ENCODE measurements at places on chromosomes 4 and X.
A peak's percentile ranks its signal among the peaks of the same experiment; 100 is the strongest.

- DNase-seq = no peak
These were observed 59.6 kb downstream of the DCX start for GRCh38 chrX:111352424-111352823.

- DNase-seq = no peak
These were observed 97.7 kb upstream of the PTPN13 start for GRCh38 chr4:86496094-86497080.

DNA sequence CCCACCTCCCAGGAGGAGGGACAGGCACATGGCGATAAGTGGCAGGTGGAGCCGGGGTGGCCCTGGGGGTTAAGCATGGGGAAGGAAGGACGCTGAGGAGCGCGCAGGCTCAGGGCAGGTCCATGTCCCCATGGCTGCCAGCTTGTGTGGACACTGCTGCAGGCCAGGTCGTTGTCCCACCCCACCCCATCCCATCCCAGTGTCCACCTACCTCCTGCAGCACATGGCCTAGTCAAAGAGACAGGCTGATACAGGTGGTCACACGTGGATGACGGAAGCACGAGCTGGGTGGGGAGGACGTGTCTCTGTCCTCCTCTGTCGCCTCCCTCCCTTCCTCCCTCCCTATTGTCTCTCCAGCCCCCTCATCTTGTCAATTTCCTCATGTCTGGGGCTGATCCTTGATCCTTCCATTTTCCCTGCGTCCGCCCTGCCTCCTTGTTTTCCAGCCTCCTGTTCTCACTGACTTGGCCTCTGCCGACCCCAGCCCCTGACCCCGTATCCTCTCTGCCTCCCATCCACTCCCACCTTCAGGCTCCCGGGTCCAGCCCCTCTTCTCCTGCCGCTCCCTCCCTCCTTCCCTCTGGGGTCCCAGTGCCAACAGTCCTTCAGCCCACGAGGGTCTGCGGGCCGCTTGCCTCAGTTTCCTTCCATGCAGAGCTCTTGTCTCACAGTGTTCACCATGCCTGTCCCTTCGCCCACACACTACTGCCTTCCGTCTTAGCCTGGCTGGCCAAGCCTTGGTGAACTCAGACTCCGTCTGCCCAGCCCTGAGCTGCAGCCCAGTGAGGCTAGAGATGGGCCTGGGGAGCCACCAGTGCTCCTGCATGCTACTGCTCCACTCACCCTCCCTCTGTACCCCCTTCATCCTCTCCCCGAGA, 15.5 kb upstream of the ADD1 start:
- DNase-seq = no peak

DNA sequence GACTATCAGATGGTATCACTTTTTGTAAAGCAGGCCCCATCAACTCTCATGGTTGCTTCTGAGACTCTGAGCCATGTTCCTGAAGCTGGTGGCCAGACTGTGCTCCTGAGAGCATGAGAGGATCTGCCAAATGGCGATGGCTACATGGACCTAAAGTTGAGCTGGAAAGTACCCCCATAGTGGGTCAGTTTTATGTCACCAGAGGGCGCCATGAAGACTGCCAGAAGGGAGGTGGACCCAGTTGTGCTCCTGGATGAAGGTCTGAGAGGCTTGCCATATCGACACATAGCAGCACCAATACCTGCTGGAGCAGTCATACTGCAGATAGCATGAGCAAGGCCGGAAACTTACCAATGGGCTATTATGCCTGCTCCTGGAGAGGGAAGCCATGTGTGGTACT, 105.7 kb downstream of the SLITRK2 start:
- DNase-seq = no peak

GRCh38 chrX:110415440-110416170, 57.0 kb downstream of the RTL9 start:
- no peak for DNase-seq

DNA sequence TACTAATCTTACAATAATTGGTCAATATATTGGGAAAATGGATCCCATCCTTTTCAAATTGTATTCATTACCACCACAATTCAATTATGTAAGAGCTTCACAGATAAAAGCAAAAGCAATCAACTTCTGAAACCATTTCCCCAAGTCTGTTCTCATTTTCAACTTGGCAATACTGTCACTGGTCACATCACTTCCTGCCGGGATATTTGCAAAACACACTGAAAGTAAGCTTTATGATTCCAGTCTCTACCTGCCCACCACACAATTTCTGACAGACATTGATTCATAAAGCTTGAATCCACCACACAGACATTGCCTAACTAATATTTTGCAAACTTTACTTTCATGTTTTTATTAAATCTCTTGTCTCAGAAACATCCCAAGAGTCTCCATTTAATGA, 53.6 kb downstream of the LIN54 start:
- DNase-seq = no peak

- no peak for DNase-seq
These were observed 10.4 kb downstream of the LRPAP1 start for GRCh38 chr4:3521621-3522325.

GRCh38 chr4:17170131-17170530, 271.7 kb upstream of the LDB2 start:
- DNase-seq = no peak

DNA sequence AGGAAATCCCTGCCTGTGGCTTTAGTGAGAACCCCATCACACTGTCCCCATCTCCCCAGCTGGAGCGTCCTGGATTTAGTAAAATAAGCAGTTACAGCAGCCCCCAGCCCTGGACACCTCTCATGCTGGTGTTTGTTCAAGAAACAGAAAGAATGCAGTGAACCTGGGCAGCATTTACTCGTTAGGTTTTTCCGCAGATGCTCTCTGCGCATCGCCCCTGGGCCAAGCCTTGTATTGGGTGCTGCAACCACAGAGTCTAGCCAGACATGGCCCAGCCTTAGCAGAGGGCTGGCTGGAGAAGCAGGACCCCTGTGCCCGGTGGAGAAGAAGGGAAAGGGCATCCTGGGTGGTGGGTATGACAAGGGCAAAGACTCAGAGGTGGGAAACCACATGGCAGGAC, 136.3 kb upstream of the PSAPL1 start:
- DNase-seq = no peak

DNA sequence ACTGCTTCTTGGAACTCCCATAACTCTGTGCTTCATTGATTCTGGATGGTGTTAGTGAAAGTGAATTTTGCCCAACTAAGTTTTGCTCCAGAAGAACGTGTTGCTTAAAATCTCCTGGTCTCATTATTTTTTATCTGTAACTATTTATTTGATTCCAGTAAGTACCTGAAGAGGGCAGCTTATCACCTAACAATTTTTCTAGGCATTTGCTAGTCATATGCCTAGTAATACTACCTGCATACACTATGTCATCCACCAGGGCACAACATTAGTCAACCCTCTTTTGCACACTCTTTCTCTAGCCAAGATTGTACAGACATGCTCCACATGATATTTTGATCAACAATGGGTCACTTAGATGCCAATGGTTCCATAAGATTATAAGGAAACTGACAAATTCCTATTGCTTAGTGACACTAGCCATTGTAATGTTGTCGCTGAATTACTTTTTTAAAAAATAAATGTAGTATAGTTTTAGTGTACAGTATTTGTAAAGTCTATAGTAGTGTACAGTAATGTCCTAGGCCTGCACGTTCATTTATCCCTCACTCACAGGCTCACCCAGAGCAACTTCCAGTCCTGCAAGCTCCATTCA, 499.9 kb upstream of the AADAT start:
- DNase-seq = no peak

DNA sequence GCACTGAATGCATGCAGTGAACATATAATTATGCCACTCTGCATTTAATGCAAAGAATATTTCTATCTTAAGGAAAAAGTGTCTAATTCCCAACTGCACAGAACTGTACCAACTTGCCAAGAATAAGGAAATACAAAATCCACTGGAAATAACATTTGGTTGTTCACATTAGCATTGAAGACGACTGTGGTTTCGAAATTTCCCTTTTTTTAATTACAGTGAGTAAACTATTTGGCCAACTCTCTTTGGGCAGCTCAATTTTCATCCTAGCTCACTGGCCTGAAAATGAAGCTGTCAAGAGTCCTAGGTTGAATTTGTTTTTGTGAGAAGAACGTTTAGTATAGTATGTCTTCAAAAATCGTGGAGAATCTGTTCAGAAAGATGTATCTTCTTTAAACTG, 81.6 kb upstream of the MID1 start:
- no peak for DNase-seq

GRCh38 chr4:94399721-94400120, 52.0 kb upstream of the PDLIM5 start:
- DNase-seq = no peak

DNA sequence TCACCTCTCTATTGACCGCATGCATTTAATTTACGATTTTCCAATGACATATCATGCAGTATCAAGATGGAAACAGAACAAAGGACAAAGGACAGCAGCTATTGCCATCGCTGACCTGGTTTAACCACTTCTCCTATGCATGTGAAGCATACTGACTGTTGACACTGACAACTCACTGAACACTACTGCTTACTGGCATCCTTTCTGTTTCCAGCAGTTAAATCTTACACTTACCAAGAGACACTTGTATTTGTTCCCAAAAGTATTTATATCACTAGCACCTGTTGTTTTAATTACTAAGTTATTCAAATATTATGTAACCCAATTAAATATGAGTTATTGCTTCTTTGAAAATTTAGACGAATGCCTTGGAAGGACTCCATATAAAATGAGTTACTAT, 176.7 kb downstream of the PDGFC start:
- DNase-seq = no peak

GRCh38 chrX:24375600-24376131, 15.2 kb downstream of the SUPT20HL1 start:
- DNase-seq = no peak

GRCh38 chrX:19628011-19628575, 112.8 kb upstream of the MAP3K15 start:
- no peak for DNase-seq

DNA sequence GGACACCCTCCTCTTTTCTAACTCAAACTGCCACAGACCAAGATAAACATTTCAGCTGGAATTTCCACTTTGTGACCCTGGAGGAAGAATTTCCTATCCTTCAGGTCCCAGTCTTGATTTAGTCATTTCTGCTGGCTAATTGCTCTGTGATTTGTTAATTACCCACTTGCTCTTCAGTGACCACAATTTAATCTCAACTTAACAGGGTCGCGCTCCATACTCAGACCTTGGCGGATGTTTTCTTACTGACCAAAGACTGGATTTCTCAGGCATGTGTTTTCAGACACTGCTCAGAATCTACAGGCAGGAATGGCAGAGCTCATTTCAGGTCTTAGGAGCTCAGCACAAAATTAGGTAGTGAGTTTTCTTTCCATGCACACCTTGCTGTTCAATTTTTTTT, 188.9 kb downstream of the ASMT start:
- no peak for DNase-seq

DNA sequence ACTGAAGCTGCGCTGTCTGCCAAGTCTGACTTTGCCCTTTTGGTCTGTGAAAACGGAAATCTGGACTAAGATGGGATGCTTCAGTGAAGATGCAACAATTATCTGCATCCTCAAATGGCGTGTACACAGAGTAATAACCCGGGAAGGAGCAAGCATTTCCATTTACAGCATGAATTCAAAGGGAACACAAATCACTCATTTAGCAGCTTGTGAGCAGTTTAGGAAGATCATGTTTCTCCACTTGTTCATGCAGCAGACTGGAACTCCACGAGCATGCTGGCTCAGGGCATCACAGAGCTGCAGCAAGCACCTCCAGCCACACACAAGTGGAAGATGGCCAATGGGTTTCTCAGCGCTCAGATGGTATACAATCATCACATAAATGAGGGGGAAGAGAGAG, 175.5 kb downstream of the NLGN4X start:
- no peak for DNase-seq

DNA sequence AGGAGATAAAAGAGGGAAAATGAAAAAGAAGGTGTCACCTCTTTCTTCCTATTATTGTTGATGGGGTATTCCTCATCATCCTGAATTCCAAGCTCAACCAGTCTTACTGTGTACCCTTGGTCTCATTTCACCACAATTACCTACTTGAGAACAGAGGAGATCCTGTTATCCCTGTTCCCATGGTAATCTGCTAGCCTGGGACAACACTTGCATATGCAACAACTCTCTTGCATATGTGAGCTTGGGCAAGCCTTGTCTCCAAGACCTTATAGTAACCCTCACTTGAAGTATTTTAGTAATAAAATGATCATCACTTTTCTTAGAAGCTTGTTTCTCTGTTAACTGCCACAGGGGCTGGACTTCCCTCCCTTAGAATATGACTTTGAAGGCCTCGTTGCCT, 253.7 kb downstream of the NAP1L3 start:
- DNase-seq = no peak

- DNase-seq = no peak
These were observed 241.4 kb downstream of the GRIA3 start for GRCh38 chrX:123425471-123425870.

GRCh38 chrX:70826715-70827114, 81.8 kb downstream of the TEX11 start:
- DNase-seq = no peak

DNA sequence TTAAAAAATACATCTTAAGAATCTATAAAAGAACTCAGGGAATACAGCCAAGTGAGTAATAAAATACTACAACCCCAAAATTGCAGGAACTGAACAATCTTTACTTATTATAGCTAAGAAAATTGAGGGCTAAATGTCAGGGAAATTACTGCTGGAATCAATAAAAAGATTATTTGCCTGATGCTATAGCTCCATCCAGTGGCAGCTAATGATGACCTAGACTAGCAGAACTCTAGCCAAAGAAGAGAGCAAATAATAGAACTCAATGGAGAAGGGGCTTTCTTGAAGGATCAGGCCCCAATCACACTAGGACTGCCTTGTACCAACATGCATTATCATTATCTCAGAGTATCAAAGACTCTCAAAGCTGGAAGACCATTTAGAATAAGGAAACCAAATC, 85.0 kb upstream of the FAM241A start:
- DNase-seq = no peak

DNA sequence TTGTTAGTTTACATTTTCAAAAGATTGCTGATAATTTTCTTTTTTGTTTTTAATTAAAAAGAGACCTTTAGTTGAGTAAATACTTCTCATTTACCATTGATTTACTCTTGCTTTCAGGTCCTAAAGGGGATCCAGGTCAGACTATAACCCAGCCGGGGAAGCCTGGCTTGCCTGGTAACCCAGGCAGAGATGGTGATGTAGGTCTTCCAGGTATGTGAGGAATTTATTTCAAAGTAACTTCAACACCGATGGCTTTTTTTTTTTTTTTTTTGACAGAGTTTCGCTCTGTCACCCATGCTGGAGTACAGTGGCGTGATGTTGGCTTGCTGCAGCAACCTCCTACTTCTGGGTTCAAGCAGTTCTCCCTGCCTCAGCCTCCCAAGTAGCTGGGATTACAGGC, 135.1 kb downstream of the IRS4 start:
- no peak for DNase-seq

- DNase-seq = no peak
These were observed 22.9 kb downstream of the SHROOM3 start for GRCh38 chr4:76457885-76458284.

GRCh38 chr4:180449395-180449956, 1793.7 kb upstream of the TENM3 start:
- peak; percentile 2 for DNase-seq

Measured in nucleus accumbens (tissue), 56 donors.